Neuronal stem cell (in vitro differentiated cells): ENCODE measurements at places on chromosomes 7 and 10.

GRCh38 chr7:116951366-116952292 lies 1.7 kb upstream of the ST7 start:
- no peak for DNase-seq

- no peak for DNase-seq
Measured at GRCh38 chr10:3980660-3981059, 195.7 kb upstream of the KLF6 start.

GRCh38 chr10:484925-485661 lies 204.4 kb downstream of the DIP2C start:
- no peak for DNase-seq

DNA sequence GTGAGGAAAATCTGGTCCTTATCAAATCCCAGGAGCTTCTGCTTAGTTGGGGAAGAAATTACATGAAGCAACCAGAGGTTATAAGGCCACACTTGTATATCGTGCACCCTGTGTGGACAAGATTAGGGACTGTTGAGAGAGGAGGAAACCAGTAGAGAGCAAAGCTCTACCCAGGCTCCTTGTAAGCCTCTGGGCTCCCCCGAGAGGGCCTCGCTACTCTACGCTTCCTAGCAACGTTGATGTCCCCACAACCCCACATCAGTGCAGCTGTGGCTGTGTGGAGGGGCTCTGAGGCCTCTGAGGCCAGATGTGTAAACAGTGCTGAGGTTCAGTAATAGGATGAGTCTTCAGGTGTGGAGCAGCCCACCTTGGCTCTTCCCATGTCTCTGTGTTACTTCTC lies 16.0 kb downstream of the HIF1AN start:
- no peak for DNase-seq

- no peak for DNase-seq
Measured at GRCh38 chr10:91591797-91592174, 41.1 kb downstream of the PPP1R3C start.

DNA sequence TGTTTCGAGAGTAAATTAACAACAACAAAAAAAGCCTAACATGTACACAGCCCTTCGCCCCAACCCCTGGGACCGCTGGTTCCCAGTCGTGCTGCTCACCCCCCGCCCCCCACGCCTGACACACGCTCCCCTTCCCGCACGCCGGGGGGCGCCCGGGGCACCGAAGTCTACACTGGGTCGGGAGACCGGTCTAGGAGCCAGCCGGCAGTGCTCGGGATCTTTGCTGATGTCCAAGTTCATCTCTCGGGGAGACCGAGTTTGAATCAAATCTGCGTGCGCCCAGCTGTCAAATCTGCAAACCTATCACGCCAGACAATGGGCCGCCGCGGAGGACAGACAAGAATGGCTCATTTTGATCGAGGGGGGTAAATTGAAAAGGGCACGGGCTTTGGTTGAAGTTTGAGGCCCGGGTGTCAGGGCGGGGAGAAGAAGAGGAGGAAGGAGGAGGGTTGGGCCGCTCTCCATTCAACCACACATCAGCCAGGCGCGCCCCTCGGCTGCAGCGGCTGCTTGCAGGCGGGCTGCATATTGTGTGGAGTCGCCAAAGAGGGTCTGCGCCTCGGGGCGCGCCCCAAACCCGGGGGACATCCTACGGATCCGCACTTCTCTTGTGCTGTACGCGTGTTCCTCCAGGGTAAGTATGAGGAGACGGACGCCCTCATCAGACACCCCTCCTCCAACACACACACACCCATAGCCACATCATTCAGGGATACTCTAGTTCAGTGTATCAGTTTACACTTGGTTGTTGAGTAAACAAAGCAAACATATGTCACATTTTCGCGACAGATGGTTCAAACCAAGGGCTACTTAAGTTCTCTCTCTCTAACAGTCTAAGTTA lies 1.3 kb upstream of the GFRA1 start:
- peak; percentile 41 for DNase-seq

DNA sequence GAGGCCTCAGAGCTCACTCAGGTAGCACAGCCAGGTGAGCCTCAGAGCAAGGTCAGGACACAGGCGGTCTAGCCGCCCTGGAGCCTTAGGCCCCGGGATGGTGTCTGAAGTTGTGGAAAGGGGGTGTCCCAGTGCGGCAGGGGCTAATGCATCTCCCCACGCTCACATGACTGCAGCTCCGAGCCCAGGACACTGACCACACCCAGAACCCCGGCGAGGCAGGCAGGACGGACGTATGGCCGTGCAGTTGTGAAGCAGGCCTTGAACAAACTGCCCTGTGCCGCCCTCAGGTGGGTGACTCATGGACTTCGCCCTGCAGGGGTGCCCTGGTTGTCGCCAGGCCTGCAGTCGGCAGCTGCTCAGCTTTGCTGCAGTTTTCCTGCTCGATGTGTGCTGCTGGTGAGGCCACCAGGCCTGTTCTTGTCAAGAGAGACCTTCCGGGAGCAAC lies 5.0 kb upstream of the PRKAR1B start:
- no peak for DNase-seq

DNA sequence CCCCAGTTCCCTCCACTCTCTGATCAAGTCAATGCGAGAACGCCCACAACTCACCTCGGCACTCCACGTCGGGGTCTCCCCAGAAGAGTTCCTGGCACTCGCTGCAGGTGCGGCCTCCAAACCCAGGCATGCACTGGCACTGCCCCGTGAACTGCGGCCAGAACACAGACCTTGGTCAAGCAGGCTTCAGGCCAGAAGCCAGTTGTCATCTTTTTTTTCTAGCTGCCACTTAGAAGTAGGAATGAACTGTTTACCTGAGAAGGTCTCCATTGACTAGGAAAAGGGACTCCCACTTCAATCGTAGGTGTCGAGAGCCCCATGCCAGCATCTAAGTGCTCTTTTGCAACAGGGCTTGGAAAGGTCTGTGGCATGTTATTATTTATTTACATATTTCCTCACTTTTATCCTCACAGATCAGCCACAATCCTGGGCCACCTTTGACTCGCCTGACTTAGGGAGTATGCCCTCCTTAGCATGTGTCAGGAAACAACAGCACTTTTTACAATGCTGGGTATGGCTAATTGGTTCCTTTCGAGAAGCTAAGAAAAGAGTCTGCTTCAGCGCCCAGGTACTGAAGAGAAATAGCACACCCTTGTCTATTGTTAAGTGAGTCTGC lies 51.7 kb downstream of the LAMB1 start:
- no peak for DNase-seq

DNA sequence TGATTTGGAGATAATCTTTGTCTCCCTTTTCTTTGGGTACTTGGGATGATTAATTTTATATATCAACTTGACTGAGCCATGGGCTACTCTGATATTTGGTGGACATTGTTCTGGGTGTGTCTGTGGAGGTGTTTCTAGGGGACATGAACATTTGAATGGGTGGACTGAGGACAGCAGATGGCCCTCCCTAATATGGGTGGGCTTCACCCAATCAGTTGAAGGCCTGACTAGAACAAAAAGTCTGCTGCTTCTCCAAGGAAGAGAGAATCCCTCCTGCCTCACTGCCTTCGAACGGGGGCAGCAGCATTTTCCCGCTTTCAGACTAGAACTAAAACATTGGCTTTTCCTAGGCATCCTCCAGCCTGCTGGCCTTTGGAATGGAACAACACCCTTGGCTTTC lies 73.9 kb upstream of the EMX2 start:
- DNase-seq = no peak

DNA sequence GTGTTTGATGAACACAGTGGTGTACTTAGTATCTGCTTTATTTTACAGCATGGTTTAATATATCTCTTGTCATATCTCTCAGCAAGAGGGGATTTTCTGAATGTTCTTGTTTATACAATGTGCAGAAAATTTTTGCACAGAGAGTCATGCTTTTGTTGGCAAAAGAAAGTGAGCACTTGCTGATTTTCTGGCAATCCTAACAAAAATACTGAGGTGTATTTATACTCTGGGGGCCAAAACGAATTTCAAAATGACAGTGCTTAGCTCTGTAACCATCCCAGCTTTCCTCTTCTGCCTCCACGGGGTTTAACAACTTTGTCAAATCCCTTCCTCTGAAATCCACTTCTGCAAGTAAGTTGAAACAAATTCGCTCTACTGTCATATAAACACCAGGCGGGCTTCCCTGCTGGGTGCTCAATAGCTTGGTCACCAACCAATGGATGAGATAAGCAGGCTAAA lies 169.2 kb downstream of the NOC3L start:
- DNase-seq = no peak

DNA sequence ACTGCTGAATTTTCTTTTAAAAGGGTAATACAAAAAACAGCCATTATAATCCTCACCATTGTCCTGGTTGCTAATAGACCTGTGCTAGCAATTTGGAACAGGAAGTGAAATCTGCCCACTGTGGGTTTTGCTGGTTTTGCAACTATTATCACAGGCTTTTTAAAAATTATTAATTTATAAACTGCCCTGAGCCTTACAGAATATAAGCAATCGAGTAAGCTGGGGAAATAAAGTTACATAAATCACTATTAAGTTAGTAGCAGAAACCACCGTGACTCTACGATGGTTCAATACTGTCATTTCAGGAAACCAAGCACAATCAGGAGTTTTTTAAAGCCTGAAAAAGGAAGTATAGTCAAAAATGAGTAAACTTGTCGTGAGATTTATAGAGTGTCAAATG lies 62.3 kb downstream of the TMEM26 start:
- DNase-seq = no peak

GRCh38 chr10:4239186-4239585 lies 454.2 kb upstream of the KLF6 start:
- no peak for DNase-seq

- DNase-seq = no peak
Measured at GRCh38 chr7:20959281-20959680, 172.6 kb upstream of the SP8 start.

DNA sequence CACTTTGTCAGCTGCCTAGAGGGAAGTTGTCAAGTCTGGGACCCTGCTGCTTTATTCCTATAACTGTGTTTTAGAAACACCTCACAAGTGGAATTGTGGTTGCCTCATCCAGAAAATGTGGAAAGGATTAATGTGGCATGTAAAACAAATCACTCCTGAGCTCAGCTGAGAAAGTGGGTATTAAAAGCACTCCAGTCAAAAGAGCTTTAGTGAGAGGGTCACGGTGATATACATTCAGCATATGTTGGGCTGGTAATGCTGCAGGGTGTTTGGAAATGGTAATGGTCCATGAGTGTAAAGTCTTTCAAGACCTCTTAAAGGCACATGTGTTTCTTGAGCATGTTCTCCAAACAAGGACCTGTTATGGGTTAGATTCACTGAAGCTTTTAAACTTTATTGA lies 318.2 kb upstream of the MEOX2 start:
- no peak for DNase-seq

GRCh38 chr10:45410807-45411606 lies 37.0 kb downstream of the ALOX5 start:
- no peak for DNase-seq
